ENCODE measurements at places on chromosomes 3 and 15.

GRCh38 chr3:177795859-177796258, 598.6 kb upstream of the TBL1XR1 start:
- no peaks in the 10 kb centered on the region for H3K36me3 ChIP-seq
- no peaks in the 10 kb centered on the region for H3K27me3 ChIP-seq
- H3K4me1 ChIP-seq: no peaks in the 10 kb centered on the region
- H3K27ac ChIP-seq: no peak overlapping the region
- H3K4me3 ChIP-seq: no peak overlapping the region

DNA sequence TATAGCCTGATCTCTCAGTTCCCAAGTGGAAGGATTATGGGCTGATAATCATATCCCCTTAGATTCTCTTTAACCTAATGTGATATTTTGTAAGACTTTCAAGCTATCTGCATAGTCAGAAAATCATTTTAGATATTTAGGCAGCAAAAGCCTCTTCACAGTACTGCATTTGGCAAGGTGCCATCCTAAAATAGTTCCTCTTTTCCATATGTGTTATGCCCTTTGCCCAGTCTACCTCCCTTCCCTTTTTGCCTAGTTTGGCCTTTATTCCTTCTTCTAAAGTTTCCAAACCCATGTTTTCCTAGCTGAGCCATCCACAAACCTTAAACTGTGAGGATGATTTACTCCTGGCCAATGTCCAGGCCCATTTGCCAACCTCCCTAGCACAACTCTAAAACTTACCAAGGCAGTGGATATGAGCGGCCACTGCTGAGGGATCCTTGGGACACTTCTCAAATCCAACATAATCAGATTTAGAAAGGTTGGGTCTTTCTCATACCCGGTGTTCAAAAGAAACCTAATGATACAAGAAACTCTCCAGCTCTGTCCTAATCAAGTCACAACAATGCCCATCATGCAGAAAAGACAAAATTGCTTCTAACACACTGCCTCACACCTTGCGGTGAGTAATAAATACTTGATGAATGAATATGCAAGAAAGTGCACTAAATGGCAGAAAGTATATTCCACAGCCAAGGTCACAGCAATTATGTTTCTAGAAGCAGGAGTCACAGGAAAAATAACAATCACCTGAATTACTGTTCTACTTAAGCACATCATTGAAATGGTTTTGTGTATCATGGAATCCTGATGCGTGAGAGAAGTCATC, 493.9 kb downstream of the NLGN1 start:
- no peaks in the 10 kb centered on the region for H3K36me3 ChIP-seq
- H3K4me3 ChIP-seq: no peak overlapping the region
- no peak overlapping the region for H3K27ac ChIP-seq
- DNase-seq: no peak

DNA sequence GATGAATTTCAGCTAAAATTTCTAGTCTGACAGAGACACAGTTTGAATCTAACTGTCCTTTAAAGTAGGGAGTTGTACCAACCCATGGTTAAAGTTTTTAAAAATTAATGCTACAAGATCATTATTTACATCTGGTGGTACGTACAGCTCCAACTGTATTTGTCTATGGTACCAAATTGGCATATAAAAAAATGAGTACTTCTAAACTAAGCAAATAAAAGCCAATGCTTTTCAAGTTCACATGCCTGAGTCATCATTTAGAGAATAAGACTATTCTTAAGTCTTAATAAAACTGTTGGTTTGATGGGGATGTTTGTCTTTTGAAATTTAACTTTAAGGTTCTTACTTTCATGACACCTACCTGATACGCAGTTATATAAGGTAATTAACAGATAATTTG, 21.0 kb upstream of the IFT57 start:
- DNase-seq: no peak
- no peak overlapping the region for H3K4me3 ChIP-seq
- H3K4me1 ChIP-seq: no peaks in the 10 kb centered on the region
- H3K36me3 ChIP-seq: no peaks in the 10 kb centered on the region
- H3K27ac ChIP-seq: no peak overlapping the region

DNA sequence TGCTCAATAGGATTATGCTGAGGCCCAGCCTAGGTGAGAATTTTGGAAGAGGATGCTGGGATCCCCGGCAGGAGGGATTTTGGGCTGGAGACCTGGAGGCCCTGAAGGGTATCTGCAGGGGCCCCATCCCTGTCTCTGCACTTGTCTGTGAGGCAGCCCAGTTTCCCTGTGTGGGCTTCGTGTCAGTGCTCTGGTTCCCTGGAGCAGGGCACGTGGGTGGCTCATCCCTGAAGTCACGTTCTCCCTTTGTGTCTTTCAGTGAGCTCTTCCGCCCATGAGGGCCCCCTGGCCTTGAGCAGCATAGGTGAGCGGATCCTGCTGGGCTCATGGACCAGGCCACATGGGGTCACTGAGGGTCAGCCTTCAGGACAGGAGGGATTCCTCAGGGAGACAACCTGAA, 217.9 kb downstream of the SNRPN start:
- no peak for DNase-seq
- H3K4me3 ChIP-seq: no peak overlapping the region
- no peaks in the 10 kb centered on the region for H3K27me3 ChIP-seq
- no peaks in the 10 kb centered on the region for H3K4me1 ChIP-seq
- no peaks in the 10 kb centered on the region for H3K36me3 ChIP-seq
- no peak overlapping the region for H3K27ac ChIP-seq

Data from esophagus squamous epithelium (tissue), 5 donors.